AG10803 (cell line): ENCODE measurements at places on chromosomes 3 and 15.

- DNase-seq = no peak
Observed at GRCh38 chr15:90291679-90292356, 26.3 kb downstream of the NGRN start.

- no peak for DNase-seq
Observed at GRCh38 chr3:183386651-183387050, 41.8 kb downstream of the MCF2L2 start.

DNA sequence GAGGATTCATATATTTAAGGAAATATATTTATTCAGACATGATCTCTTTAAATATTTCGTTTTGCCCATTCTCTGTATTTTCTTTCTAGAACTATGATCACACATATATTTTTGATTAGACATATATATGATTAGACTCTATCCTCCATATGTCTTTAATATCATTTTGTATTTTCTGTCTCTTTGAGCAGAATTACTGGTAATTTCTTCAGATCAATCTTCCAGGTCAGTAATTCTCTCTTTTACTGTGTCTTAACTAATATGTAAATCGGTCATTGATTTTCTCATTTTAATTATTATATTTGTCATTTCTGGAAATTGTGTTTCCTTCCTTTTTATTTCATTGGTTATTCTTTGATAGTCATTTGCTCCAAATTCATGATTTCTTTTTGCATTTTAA lies 586.2 kb downstream of the NR2F2 start:
- DNase-seq = no peak

- no peak for DNase-seq
Observed at GRCh38 chr15:58918239-58918638, 15.2 kb downstream of the SLTM start.

- DNase-seq = no peak
Observed at GRCh38 chr3:2454865-2455264, 356.2 kb downstream of the CNTN4 start.

- DNase-seq = peak; percentile 37
Observed at GRCh38 chr15:27059610-27060202, 88.7 kb downstream of the GABRG3 start.
